ENCODE measurements at places on chromosomes 12 and 14.

DNA sequence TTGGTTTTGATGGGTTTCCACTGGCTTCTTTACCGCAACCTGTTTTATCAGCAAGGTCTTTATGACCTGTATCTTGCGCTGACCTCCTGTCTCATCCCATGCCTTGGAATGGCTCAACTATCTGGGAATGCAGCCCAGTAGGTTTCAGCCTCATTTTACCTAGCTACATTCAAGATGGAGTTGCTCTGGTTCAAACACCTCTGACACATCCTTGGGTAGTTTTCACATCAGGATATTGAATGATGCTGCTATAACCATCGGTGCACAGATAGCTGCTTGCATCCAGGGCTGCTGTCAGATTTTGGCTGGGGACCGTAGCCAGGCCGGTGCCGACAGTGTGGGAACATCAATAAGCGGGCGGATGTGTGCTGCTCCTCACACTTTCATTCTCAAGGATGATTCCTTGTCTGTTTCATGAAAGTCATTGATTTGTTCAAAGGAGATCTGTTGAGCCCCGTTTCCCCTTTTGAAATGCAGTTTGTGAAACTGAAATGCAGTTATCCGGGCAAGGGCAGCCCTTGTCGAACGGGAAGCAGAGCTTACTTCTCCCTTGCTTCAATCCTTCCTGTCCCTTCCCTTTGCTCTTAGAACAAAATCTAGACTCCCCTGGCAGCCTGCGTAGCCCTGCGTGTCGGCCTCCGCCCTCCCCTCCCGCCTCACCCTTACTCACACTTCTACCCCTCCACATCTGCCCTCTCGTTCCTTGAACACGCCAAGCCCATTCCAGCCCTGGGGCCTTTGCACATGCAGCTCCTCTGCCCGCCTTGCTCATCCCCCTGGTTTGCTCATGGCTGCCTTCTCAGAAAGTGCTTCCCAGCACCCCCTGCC is 49.2 kb upstream of the NCOR2 start:
- DNase-seq = no peak

- DNase-seq = no peak
These were observed 1.1 kb downstream of the HDAC7 start for GRCh38 chr12:47818467-47819137.

DNA sequence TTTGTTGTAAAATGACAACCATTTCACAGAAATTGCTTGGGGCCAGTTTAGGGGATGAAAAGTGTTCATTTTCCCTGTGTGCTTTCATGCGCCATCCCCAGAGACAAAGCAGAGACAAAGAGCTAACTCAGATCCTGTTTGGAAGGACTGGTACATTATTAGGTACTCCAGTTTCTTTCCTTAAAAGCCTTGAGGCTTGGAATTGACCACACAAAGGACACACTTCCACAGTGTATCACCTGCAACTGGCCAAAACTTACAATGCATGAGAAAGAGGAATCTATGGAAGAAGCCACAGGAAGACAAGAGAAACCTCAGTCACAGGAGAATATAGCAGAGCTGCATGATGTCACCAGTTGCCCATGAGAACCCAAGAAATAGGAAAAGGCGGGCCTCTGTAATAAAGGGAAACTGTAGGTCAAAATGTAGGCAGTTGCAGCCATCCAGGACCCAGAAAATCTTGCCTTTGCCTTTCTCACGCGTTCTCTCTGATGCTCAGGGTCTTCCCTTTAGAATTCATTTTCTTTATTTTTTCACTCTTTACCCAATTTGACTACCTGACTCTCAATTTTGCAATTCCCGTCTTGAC is 339.0 kb downstream of the RMST start:
- DNase-seq = no peak

- no peak for DNase-seq
These were observed 455.8 kb downstream of the BCL11B start for GRCh38 chr14:98816195-98816594.

- DNase-seq = no peak
These were observed 563.9 kb upstream of the LMO3 start for GRCh38 chr12:17169726-17170471.

DNA sequence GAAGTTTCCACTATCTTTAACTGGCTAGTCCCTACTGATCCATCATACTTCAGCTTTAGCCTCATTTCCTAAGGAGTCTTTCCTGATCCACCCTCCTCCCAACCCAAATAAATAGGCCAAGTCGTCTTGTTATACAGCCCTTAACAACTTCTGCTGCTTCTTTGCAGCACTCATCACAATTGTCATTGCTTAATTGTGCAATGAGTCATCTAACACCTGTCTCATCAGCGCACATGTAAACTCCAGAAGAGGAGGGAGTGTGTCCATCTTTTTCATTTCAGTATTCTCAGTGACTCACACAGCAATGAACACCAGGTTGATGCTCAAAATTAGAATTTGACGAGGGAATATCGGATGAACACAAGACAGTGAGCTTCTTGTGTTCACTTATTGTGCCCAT is 87.3 kb downstream of the SUDS3 start:
- no peak for DNase-seq

DNA sequence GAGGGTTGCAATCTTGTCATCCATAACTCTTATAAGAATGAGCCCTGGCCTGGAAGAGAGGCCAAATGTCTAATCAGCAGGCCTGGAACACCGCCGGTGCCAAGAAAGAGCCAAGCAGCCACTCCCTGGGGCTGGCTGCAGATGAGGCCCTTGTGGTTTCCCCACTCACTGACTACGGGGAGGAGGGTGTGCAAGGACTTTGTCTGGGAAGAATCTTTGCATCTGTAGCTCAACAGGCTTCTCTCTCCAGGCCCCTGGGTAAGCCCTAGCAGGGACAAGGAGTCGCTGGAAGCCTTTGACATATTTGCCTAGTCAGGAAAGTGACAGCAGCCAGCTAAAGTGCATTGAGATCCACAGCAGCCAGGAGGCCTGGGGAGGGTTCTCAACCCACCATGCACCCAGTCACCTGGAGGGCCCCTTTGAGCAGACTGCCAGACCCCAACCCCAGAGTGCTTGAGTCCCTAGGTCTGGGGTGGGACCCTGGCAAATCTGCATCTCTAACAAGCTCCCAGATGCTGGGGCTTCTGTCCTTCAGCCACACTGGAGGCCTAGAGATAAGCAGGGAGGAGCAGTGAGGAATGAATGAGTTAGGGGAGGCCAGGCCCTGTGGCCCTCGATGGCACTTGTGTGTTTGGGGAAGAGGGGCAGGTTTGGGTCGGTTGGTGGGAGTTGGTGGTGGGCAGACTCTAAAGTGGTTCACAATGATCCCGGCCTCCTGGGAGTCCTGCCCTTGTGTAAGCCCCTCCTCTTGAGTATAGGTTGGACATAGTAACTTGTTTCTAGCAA is 13.9 kb upstream of the LRTM2 start:
- no peak for DNase-seq

DNA sequence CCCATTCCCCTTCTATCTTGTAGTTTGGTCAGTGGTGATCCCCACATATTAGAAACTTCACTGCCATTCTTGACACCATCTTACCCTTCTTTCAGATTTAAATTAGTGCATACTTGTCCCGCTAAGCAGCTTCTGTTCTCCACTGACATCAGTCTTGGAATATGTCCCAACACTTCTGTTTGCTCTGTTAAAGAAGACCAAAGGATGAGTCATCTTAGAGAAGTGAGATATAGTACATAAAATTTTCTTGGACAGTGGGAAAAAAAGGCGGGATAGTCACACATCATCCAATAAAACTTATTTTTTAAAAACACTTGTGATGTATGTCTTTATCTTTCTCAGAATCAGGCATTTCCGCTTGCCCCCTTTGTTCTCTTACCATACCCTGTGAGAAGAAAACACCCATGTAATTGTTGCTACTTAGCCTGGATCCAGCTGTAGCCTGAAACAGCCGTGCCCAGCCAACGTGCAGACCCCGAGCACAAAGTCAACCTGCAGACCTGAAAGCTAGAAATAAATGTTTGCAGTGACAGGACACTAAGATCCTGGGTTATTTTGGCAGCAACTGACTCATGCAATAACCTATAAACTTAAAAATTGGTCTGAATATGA is 100.1 kb upstream of the PDE3A start:
- DNase-seq = no peak

GRCh38 chr12:81465876-81466275 is 293.3 kb downstream of the PPFIA2 start:
- no peak for DNase-seq

- no peak for DNase-seq
These were observed 12.5 kb upstream of the CLEC4E start for GRCh38 chr12:8553088-8553627.

- DNase-seq = no peak
These were observed 465.8 kb downstream of the APAF1 start for GRCh38 chr12:99110868-99111267.

- no peak for DNase-seq
These were observed 33.9 kb upstream of the SLC38A2 start for GRCh38 chr12:46406352-46407027.

GRCh38 chr12:46105735-46106134 is 115.4 kb upstream of the SCAF11 start:
- no peak for DNase-seq

DNA sequence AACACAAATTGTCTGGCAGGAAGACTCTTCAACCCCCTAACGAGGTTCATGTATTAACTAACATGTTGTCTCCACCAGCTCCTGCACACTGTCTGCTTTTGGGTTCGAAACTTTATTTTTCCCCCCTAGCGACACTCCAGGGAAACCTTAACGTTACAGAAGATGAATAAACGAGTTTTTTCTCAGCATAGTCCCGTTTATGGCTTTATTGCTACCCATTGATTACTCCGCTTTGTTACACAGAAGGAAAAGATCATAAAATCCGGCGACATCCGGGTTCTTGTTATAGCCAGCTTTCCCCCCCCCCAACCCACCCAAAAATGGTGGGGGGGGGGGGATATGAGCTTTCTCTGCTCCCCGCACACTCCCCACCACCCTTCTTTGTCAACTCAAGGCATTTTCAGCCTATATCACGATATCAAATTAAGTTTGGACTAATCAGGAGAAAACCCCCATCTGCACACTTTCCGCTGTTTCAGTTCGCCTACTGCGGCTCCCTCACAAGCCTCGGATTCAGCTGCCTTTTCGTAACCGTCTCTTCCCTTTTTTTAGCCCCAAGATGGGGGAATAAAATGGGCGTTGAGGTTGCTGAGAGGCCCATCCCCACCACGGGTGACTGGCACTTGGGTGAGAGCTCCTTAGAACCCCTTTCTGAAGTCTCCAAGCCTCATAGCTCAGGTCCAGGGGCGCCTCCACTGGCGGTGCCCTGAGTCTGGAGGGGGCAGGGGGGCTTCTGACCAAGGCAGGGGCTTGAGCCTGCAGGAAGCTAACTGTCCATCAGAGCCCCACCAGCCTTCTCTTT is 1.4 kb upstream of the HOXC6 start:
- DNase-seq = no peak

DNA sequence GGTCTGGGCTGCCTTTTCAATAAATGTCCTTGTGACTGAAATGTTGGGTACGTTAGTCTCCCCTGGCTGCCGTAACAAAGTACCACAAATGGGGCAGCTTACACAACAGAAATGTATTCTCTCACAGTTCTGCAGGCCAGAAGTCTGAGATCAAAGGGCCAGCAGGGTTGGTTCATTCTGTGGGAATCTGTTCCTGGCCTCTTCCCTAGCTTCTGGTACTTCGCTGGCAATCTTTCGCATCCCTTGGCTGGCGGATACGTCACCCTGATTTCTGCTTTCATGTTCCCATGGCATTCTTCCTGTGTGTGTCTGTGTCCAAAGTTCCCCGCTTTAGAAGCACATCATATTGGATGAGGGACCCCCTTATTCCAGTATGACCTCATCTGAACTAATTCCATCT is 95.8 kb upstream of the NCOR2 start:
- DNase-seq = no peak

GRCh38 chr12:29738365-29738764 is 45.4 kb downstream of the TMTC1 start:
- DNase-seq = no peak

DNA sequence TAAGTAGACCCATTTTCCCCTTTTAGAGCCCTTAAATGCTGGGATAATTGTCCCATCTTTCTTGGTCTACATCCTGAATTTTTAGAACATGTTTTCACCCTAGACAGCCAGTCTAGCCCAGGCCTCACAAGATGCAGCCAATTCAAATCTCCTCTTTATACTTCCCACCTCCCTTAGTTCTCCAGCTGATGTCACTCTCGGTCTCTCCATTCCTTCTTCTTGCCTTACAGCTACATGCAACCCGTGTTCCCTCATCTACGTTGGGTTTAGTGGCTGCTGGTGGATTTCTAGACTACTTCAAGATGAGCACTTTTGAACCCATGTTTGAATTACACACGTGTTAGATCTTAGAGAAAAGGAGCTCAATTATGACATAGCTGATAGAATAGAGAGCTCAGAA is 132.0 kb downstream of the PPM1H start:
- no peak for DNase-seq

GRCh38 chr14:34718750-34719304 is 4.4 kb upstream of the CFL2 start:
- DNase-seq = no peak

DNA sequence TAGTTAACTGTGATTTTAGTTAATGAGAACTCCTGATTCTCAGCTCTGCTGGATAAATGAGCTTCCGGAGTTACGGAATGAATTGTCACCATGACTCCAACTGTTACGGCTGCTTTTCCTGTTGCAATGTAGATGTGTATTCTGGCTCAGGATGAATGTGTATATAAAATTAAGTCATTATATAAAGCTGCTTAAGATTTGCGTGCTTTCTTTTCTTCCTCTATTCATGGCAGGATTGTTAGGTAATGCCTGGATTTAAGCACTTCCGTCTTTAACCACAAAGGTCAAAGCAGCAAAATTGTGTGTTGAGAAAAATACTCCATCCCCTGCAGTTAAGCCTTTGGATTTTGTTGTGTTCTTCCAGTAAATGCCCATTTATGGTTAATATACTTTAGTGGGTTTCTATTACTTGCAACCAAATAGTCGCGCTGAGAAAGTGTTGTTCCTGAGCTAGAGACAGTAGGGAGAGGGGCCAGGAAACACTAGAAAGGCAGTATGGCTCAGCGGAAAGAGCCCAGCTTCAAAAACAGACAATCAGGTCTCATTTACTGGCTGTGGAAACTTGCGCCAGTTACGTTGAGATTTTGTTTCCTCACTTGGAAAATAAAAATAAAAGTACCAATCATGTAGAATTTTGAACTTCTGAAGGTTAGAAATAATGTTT is 9.4 kb upstream of the CCDC175 start:
- DNase-seq = no peak

DNA sequence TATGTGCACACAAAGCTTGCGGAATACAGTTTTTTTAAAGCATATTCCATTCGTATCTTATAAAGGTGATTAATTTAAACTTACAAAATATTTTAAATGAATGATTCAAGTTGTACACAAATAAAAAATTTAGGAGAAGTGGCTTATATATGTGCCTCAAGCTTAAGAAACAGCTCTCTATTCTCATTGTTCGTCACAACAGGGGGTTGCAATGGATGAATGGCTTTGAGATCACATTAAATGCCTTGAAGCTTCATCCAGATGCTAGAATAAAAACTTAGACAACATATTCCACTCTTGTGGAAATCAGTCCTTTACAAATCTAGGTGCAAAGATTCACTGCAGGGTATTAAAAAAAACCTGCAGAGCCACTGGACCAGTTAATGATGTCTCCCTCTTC is 303.9 kb upstream of the LRFN5 start:
- DNase-seq = no peak

DNA sequence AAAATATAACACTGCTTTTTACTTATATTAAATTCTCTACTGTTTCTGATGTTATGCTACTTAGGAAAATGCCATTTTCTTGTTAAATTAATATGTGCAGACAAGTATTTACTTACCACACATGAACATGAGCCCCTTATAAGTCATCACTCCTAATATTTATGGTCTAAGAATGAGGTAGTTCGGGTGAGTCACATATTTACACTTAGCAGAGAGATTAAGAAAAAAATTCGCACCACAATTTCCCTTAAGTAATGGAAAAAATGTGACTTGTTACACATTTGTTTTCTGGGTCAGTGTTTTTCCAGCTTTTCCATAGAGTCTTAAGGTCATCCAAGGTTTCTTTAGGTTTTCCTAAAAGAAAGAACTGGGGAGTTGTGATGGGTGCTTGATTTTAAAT is 68.3 kb downstream of the RERG start:
- DNase-seq = no peak
